ENCODE measurements at places on chromosomes 2 and 18.

DNA sequence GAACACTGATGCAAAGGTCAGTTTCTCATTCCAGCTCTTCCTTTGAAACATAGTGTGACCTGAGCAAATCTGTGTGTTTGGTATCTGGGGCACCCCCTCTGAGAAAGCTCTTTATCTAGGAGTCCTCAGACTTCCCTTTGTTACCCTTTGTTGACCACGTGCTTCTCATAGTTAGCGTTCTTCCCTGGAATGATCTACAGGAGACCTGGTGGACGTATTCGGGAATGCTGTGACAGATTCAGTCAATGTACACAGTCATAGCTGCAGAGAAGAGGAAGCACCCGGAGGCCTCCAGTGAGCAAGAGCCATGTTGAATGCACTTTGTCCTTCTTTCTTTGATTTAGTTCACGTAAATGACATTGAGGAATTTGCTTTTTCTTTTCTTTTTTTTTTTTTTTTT is 10.7 kb upstream of the CHMP1B start:
- DNase-seq: no peak

GRCh38 chr2:25204190-25204838 is 35.9 kb upstream of the POMC start:
- DNase-seq: no peak

DNA sequence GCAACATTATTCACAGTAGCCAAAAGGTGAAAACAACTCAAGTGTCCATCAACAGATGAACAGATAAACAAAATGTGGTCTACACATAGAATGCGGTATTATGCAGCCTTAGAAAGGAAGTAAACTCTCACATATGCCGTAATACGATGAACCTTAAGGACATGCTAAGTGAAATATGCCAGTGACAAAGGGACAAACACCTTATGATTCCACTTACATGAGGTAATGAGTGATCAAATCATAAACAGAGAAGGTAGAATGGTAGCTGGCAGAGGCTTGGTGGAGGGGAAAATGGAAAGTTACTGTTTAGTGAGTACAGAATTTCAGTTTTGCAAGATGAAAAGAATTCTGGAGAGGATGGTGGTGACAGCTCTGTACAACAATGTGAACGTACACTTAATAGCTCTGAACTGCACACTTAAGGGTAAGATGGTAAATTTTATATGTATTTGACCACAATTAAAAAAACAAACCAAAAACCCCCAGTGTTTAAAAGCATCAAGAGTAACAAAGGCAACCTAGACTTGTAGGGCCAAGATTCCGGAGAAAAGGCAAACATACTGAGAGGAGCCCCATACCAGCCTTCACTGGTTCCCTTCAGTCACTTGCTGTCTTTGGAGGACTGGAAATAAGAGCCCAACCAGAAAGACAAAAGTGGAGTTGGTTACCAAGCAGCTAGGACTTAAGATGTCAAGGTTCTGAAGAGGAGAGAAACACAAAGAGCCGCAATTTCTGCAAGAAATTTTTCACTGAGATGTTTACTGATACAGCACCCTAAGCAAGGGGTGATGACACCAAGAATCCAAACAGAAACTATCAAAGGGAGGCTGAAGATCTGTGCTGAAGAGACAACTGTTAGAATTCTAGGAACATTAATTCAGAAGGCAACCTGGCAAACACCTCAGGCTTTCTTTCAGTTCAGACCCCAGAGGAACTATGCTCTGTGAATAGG is 61.3 kb downstream of the CUL3 start:
- no peak for DNase-seq

GRCh38 chr2:75025633-75026380 is 67.4 kb downstream of the POLE4 start:
- DNase-seq: no peak

GRCh38 chr2:238895361-238895882 is 47.5 kb downstream of the TWIST2 start:
- DNase-seq: no peak

DNA sequence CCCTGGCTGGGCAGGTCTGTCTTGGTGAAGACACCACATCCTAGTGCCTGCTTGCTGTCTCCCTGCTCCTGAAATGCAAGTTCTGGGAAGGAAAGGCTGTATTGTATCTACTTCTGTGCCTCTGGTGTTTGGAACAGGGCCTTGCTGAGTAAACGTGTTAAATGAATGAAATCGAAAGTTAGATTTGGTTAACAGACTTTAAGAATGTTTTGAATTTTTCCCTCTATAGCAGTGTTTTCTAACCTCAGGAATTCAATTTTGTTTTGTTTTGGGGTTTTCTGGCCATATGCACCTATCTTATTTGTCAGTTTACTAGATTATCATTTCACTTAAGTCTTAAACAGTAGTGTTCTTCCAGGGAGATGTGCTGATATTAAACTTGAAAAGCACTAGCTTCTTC is 20.7 kb downstream of the FARP2 start:
- DNase-seq: no peak

DNA sequence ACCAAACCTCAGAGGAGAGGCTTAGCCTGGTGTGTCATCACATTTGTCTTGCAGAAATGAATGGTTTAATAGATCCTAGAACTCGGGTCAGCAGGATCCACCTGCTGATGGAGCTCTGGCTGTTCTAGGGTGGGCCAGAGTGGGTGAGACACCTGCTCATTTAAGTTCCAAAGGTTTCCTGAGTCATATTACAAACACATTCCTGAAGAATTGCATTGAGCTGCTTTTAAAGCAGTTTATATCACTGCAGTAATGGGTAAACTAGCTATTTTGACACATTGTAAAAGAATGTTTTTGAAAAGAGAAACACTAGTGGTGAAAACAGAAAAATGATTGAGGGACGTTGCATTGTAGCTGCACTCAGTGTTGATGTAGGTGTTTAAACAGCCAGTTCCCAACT is 175.3 kb upstream of the TCF4 start:
- no peak for DNase-seq

GRCh38 chr2:178933493-178933892 is 116.4 kb downstream of the CCDC141 start:
- DNase-seq: no peak

DNA sequence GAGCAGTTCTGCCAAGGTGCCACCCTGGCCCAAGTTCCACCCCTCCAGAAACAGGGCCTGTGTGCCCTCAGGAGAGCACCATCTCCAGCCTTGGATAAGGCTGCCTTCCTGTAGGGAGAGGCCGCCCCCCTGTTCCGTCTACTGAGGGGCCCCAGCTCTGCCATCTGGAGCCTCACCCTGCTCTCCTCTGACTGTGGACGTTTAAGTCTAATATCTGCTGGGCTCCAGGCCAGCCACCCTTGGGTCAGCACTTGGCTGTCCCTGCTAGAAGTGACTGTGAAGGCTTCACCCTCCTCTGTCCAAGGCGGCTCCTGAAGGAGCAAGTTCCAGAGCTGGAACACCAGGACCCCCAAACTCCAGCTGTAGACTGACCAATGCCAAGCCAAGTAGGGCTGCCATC is 26.3 kb downstream of the RHOB start:
- DNase-seq: peak; percentile 28

- DNase-seq: peak; percentile 31
Observed at GRCh38 chr2:233402346-233402745, 48.1 kb downstream of the DGKD start.

DNA sequence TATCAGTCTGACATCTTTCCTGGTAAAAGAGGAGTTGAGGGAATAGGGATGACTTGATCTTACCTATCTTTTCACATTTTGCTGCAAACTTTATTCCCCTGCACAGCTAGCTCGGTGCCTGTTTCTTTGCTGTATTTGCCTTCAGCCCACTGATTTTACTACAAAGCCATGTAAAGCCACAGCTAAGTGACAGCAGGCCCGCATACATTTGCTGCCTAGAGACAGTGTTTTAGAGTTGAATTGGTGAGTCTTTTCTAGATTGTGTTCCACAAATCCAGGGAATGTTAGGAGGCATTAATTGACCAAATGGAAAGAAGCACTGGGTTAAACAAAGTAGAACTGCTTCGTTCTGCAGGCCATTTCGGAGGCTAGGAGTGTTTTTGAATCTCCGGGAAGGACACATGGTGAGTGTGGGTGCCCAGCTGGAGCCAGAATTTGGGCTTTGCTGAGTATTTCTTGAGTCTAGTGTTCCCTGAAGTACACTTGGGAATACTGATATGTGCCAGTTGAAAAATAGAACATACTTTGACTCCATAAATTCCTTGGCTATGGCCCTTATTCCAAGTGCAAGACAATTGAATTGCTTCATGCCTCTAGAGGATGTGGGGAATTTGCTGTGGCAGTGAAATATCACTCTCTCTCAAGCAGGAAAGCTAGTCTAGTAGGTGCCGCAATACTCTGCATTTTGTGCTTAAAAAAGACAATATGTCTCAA is 329.8 kb downstream of the PTPRM start:
- DNase-seq: no peak

DNA sequence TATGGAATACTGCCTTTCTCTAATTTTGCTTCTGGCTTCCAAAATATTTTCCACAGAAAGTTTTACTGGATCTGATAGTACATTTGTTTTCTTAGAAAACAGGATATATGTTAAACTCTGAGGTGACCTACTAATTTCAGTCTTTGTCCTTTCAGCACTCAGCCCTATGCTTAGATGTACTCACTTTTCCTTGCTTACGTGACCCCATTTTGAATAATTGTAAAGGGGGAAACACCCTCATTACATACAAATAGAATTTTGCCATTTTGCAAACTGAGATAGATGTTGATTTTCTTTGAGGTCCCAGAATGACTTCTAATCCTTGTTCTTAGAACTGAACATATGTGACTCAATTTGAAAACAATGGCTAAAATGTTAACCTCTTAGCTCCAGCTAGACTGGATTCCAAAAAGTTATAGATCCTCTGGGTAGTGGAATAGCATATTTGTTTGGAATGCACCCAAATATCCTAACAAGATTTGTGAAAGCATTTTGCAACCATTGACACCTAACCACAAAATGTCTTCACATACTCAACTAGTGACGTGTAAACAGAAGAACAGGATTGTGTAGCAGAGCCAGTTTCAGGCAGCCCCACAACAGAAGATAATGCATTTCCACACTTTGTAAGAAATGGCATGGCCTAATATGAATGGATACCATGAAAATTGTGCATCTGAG is 44.8 kb upstream of the EHBP1 start:
- no peak for DNase-seq
